ENCODE measurements at places on chromosomes 11 and 22.

DNA sequence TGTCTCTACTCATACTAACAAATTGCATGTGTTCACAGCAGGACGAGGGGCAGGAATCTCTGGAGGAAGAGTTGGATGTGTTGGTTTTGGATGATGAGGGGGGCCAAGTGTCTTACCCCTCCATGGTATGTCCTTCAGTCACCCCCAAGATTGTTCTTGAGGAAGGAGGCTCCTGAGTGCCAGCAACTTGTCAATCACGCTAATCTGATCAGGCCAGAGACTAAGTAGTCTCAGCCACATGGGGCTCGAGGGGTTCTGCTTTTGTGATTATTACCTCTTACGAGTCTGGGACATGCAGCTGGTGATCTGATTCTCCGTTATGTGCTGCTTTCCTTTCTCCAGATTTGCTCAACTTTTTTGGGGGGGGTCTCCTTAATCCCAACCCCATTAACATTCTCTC, 54.3 kb downstream of the CTNND1 start:
- no peak for DNase-seq

GRCh38 chr11:79261684-79262083, 179.1 kb downstream of the TENM4 start:
- no peak for DNase-seq

- DNase-seq: peak; percentile 73
Observed at GRCh38 chr11:832529-833113, at the start of gene CD151. CD151 (plus strand) TSS chr11:832952; CDS start chr11:836070, 3,118 bp downstream.

GRCh38 chr11:36672815-36673450, 74.9 kb upstream of the RAG2 start:
- DNase-seq: peak; percentile 31

- no peak for DNase-seq
Observed at GRCh38 chr22:24355574-24355973, 71.8 kb upstream of the ADORA2A start.

GRCh38 chr22:17772249-17772957, 1.9 kb downstream of the BID start:
- no peak for DNase-seq

DNA sequence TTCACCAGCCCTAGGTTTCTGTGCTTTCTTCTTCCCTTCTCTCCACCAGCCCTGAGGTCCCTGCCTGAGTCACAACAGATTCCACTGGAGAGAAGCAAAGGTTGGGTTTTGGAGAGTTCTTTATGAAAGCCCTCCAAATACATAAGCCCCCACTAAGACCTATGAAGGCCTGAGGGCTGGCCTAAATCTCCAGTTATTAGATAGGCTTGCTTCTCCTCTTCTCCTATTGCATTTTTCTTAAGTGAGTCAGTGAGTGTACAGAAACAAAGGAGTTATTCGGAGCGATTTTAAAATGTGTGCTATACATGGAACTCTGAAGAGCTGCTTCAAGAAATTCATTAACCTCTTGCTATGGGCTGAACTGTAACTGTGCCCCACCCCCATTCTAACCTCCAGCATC, 1057.3 kb downstream of the OPCML start:
- DNase-seq: no peak

- no peak for DNase-seq
Observed at GRCh38 chr11:134665571-134666270, 253.7 kb upstream of the B3GAT1 start.

- no peak for DNase-seq
Observed at GRCh38 chr11:113874581-113875233, 665 bp downstream of the USP28 start.

DNA sequence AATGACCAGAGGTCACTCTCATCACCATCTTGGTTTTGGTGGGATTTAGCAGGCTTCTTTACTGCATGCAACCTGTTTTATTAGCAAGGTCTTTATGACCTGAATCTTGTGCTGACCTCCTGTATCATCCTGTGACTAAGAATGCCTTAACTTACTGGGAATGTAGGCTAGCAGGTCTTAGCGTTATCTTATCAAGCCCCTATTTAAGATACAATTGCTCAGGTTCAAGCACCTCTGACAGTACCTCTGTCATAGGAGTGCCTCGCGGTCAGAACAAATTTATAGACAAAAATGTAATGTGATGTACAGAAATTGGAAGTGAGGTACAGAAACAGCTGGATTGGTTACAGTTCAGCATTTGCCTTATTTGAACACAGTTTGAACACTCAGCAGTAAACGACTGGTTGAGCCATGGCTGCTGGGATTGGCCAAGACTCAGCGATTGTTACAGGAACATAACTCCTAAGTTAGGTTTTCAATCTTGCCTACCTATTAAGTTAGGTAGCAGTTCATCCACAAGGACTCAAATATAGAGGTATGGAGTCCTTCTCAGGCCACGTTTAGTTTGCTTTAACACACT, 16.1 kb upstream of the TMEM123 start:
- DNase-seq: no peak

DNA sequence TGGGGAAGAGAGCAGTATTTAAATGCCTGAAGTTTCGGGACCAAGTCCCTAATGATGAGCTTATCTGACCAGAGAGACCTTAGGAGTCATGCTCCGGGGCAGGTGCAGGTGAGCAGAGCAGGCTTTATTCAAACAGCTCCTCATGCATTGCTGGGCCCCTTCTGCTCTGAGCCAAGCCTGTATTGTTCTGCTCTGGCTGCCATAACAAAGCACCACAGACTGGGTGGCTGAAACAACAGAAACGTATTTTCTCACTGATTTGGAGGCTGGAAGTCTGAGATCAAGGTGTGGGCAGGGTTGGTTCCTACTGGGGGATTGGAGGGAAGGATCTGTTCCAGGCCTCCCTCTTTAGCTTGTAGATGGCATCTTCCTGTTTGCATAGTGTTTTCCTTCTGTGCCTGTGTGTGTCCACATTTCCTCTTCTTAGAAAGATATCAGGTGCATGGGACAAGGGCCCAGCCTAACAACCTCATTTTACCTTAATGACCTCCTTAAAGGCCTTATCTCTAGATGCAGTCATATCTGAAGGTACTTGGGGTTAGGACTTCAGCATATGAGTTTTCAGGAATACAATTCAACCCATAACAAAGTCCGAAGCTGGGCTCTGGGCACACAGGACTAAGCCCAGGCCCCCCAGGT, 97.1 kb upstream of the PARVA start:
- DNase-seq: no peak

DNA sequence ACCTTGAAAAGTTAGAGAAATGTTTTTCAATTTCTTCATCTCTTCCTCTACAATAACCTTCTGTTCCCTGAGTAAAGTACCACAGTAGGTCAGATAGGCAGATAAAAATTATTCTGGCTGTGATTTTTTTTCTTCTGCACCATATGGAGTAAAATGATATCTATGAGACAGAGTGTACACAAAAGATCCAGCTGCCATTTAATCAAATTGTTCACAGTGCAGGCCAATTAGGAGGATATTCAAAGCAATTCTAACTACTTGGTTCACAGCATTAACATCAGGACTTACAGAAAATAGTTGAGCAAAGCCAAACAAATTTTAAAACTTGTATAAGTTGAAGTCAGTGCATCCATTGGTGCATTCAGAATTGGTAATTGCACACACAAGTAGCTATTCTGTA, 147.9 kb upstream of the LUZP2 start:
- no peak for DNase-seq

GRCh38 chr22:32799496-32799895, 2.0 kb upstream of the TIMP3 start:
- no peak for DNase-seq

DNA sequence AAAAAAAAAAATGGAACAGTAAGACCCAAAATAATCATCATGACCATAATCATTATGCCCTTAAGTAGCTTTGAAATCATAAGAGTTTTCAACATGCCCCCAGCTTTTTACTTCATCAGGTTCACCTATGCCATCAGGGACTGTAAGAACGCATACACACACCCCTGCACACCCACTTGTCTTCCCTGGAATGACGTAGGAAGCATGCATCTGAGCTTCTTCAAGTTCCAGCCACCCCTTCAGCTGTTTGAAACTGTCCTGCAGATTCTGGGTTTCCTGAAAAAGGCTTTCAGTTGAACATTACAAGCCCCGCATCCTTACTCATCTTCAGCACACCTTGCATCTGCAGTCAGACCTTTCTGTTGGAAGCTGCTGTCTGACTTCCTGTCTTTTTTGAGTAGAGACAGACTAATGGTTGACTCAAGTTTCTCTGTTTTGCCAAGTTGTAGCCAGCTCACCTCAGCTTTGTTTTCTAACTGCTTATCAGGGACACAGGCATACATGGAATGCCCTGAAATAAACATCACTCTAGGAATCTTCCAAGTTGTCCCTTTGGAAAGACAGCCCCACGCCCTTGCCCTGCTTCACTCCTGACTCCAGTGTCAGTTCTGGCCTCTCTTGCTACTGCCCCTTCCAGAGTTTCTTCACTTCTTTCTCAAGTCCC, 37.0 kb downstream of the ARHGAP1 start:
- no peak for DNase-seq

GRCh38 chr22:36022162-36022561, 6.5 kb downstream of the RBFOX2 start:
- DNase-seq: no peak

DNA sequence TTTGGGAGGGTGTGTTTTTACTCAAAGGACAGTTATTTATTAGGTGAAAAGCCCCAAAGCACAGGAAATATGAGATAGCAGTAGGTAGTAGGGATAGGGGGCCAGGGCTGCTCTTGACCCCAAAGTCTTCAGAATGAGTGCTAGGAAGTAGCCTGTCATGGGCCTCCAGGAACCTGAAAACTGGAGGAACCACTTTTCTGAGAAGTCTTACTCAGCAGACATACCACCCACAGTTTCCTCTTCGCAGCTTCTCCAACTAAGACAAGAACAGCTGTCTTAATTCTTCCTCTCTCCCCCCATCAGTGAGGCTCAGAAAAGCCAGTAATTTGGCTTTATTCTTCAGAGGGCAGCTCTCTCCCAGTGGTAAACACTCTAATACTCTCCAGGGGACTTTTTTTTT, 84.0 kb upstream of the CTSC start:
- DNase-seq: peak; percentile 24

DNA sequence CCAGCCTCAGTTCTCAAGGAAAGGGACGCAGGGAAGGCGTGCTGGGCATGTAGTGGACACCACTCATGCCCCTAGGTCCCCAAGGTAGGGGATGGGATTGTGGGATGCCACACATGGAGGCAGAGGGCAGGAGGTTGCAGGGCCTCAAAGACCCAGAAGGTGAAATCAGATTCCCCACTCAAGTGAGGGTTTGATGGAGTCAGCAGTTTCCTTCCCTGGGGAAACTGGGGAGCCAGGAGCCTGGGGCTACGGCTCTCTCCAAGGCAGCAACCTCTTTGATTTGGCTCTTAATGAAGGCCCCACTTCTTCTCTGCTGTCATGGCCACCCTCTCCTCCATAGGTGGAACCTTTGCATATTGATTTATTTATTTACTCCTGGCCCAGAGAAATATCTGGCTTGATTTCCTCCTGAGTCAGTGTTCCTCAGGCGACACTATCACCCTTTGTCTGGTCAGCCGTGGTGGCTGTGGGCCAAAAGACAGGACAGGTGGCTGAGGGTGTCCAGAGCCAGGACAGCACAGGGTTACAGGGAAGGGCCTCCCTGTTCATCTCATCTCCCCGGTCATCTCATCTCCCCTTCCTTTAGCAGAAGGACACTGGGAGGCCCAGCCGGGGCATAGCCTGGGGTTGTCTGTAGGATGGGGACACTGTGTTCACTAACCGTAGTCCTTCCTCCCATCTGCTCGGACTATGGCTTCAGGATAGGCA, 9.6 kb downstream of the GNAZ start:
- DNase-seq: no peak

DNA sequence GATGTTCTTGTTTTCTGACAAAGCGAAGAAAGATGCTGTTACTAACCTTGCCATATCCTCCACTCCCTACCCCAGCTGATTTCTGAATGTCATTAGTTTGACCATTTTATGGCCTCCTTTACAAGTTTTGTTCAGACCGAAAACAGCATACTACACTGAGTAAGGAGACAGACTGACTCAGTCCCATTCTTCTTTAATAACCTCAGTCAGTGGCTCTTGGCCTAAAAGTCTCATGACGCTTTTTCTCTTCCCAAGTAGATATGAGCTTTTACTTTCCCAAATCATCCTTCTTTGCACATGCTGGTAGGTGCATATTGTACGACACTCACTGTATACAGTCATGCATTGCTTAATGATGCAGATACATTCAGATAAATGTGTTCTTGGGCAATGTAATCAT, 8.0 kb upstream of the FIBIN start:
- no peak for DNase-seq

DNA sequence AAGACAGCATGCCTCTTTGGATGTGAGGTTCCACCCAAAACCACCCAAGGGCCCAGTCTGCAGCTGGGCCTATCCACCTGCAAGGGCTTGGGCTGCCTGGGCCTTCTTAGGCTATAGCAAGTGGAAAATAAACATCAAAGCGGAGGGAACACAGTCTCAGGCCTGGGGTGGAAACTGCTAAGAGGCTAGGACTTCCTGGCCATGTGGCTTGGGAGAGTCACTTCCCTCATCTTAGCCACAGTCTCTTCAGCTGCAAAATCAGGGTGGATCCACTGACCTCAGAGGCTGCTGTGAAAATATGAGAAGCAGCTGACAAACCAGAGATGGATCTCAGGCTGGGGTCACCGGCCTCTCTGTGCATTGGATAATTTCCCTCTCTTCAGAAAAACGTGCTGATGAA, 30.6 kb upstream of the TFIP11 start:
- no peak for DNase-seq

GRCh38 chr11:77140231-77140851, 12.3 kb downstream of the MYO7A start:
- DNase-seq: peak; percentile 61

DNA sequence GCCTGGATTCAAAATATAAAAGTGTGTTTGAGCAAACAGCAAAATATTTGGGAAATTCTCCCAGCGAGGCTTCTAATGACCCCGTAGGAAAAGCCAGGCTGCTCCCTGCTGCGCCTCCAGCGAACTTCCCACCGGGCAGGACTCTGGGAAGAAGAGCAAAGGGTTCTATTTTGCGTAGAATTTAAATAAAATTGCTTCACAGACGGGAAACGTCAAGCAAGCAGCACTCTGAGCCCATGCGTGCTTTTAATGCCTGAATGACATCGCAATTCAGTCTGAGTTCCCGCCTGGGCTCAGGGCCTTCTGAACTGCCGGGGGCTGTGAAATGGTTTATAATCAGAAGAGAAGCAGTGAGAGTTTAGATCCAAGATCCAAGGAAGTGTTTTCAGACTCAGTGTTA, 775.1 kb downstream of the BRD1 start:
- no peak for DNase-seq

- DNase-seq: no peak
Observed at GRCh38 chr11:66651016-66651415, 12.5 kb downstream of the RBM4 start.

- no peak for DNase-seq
Observed at GRCh38 chr11:2559527-2560311, 114.9 kb downstream of the KCNQ1 start.

- no peak for DNase-seq
Observed at GRCh38 chr11:127919206-127920000, 668.0 kb downstream of the ETS1 start.

Measured in iPS-NIHi11 (cell line).